Osteoblast (primary cell): ENCODE measurements at places on chromosomes 2 and 18. TPM values are rescaled to one million over a fixed set of nuclear protein-coding genes. Genes with fewer than 3 reads are reported as not detected.
A peak's percentile ranks its signal among the peaks of the same experiment; 100 is the strongest.

DNA sequence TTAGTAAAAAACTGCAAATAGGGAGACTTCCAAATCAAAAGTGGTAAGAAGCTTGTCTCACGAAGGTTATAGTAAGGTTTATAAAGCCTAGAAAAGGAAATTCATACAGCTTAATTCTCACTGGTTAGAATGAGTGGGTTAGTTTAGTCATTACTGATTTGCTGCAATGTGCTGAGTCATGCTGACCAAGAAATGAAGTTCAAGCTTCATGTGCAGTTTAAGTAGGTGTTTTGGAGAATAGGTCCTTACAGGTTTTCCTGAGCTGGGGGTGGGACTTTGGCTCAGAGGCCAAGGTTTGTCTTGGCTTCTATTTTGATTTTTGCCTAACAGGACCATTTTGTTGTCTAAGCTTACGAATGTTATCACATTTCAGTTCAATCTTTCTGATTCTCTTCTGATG, 15.1 kb downstream of the CLIP4 start:
- no peak for DNase-seq

GRCh38 chr2:98518101-98518500, 73.4 kb downstream of the INPP4A start:
- DNase-seq: peak; percentile 15

- no peak for DNase-seq
Measured at GRCh38 chr2:50727636-50728339, 304.1 kb downstream of the NRXN1 start.

DNA sequence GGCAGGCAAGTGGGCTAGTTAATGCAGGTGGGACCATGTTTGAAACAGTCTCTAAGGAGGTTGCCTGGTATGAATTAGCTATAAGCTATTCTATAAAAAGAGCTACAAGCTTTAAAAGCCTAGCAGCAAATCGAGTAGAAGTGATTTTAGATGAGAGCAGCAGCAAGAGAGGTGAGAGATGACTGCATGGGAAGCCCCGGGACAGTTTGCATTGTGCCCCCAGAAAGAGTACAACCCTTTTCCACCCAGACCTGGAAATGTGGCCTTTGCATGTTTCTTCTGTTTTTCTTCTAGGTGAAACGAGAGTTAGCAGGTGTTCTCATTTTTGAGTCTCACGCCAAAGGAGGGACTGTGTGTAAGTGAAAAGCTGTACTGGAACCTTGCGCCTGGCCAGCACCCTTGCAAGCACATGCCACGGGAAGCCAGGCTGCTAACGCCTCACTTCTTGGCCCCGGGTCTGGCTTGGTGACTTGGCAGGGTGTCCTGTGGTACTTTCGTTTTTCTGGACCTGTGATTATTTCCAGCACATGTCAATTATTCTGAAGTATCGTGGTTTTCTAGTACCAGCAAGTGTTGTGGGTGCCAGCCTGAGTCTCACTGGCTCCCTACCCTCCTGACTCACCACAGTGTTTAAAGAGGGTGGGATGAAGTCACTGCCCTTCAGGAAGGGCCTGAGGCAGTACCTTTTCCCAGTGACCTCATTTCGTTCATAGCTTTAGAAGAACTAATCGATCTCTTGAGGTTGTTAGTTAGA, 90.3 kb upstream of the MAP3K20 start:
- peak; percentile 88 for DNase-seq

GRCh38 chr2:25145803-25146202, 22.6 kb downstream of the POMC start:
- no peak for DNase-seq

DNA sequence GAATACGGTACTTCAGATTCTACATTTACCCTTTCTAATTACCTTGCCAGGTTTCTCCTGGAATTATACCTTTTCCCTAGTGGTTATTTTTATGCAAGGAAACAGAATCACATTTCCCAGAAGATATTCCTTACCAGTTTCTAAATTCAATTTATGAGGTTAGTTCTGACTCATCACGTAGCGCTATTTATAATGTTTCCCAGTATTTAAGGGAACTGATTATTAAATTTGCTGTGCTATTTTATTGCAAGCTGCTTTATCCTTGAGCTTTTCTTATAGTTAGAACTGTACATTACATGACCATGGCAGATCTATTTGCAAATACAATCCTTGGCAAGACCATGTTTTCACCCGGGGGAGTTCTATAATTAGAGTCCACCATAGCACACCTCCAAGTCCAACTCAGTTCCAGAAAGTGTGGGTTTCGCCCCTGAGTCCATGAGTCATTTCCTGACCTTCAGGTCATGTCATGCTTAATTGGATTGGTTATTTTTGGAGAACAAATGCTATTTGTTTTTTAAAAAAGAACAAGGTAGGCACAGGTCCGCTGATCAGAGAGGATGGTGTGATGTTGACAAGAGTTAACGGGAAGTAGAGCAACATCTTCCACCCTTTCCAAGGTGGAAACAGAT, 126.6 kb downstream of the ZNF532 start:
- DNase-seq: no peak

GRCh38 chr2:69036926-69037325, 23.9 kb downstream of the ANTXR1 start:
- DNase-seq: no peak

- DNase-seq: no peak
Measured at GRCh38 chr18:7784171-7784570, 217.1 kb downstream of the PTPRM start.

Gene CD226
- under 0.01 and 0.36 TPM in 2 replicates for total RNA-seq

Gene CLHC1
- 13.6 and 14.5 TPM in 2 replicates for total RNA-seq

Gene RND3
- total RNA-seq: 241 and 298 TPM in 2 replicates

Gene CFAP210
- total RNA-seq: under 0.01 and 0.36 TPM in 2 replicates

Gene HDLBP
- total RNA-seq: 1,414 and 1,418 TPM in 2 replicates
